Keratinocyte (primary cell): ENCODE measurements at places on chromosomes 4 and X. TPM values are rescaled to one million over a fixed set of nuclear protein-coding genes. Genes with fewer than 3 reads are reported as not detected.

DNA sequence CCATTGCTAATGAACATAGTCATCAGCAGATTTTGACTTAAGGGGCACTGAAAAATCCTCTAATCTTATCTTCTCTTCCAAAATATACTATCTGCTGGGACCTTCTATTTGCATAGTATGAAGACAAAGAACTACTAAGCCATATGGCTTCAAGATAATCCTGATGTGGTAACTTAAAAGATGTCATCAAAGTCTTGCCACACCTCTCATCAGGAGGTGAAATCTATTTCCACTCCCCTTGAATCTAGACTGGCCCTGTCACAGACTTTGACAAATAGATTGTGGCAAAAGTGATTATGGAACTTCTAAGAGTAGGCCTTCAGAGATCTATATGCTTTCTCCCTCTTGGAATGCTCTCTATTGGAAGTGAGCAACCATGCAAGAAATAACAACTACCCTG lies 27.3 kb upstream of the TET2 start:
- no peak overlapping the region for H3K27ac ChIP-seq
- no peaks in the 10 kb centered on the region for H3K36me3 ChIP-seq
- no peaks in the 10 kb centered on the region for H3K27me3 ChIP-seq
- H3K4me1 ChIP-seq: no peaks in the 10 kb centered on the region
- H3K4me3 ChIP-seq: no peak overlapping the region

The TMEM187 gene
- polyA plus RNA-seq: 6.6 to 13.1 TPM (median 7.5 TPM) in 3 replicates

The DCAF4L1 gene
- polyA plus RNA-seq: 0.16 to 0.75 TPM (median 0.46 TPM) in 3 replicates

GRCh38 chr4:88062311-88062710 lies 54.9 kb downstream of the PKD2 start:
- no peak overlapping the region for H3K27ac ChIP-seq
- DNase-seq: no peak
- no peaks in the 10 kb centered on the region for H3K36me3 ChIP-seq
- no peak overlapping the region for H3K4me3 ChIP-seq

DNA sequence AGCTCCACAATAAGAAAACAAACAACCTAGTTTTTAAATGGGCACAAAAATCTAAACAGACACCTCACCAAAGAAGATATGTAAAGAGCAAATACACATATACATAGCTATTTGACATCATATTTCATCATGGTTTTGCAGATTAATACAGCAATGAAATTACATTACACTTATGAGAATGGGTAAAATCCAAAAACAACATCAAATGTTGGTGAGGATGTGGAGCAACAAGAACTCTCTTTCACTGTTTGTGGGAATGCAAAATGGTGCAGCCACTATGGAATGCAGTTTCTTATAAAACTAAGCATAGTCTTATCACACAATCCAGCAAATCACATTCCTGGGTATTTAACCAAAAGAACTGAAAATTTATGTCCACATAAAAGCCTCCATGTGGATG lies 25.0 kb downstream of the TLR6 start:
- H3K4me1 ChIP-seq: no peaks in the 10 kb centered on the region
- no peaks in the 10 kb centered on the region for H3K27me3 ChIP-seq

- H3K27ac ChIP-seq: no peak overlapping the region
- DNase-seq: no peak
- no peak overlapping the region for H3K4me3 ChIP-seq
- no peaks in the 10 kb centered on the region for H3K36me3 ChIP-seq
- H3K4me1 ChIP-seq: no peaks in the 10 kb centered on the region
Observed at GRCh38 chr4:89488736-89489135, 181.1 kb upstream of the GPRIN3 start.

DNA sequence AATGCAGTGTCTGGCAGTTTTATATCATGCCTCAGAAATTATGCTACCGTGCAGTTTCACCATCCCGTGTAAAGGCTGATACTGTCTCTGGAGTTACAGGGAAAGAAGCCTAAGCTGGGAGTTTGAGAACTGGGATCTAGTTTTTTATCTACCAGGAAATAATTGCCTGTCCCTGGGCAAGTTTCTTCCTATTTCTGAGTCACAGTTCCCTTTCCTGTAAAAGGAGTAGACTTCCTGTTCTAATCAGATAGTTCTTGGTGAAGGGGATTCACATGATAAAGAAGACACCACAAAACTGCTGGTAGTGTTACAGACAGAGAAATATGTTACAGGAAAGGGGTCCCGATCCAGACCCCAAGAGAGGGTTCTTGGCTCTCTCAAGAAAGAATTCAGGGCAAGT lies 17.1 kb downstream of the HERC3 start:
- H3K4me3 ChIP-seq: no peak overlapping the region
- peaks cover 76% of the 10 kb centered on the region for H3K4me1 ChIP-seq

DNA sequence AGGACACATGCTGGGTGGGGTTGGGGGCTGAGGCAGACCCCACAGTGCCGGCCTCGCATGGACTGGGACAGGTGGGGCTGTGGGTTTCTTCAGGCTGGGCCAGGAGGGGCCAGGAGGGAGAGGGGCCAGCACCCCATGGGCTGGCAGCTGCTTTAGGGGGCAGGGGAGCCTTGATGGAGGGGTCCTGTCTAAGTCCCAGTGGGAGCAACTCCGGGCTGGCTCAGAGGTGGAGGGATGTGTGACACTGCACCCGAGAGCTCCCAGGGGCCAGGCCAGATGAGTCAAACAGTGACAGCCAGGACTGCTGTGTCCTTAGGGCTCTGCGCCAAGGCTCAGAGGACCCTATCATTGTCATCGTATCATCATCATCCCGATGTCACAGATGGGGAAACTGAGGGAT lies 4.4 kb upstream of the ABLIM2 start:
- H3K4me3 ChIP-seq: no peak overlapping the region
- H3K27me3 ChIP-seq: peaks cover 4% of the 10 kb centered on the region
- peaks cover 29% of the 10 kb centered on the region for H3K4me1 ChIP-seq
- DNase-seq: no peak
- no peaks in the 10 kb centered on the region for H3K36me3 ChIP-seq

- no peaks in the 10 kb centered on the region for H3K27me3 ChIP-seq
- no peak overlapping the region for H3K4me3 ChIP-seq
- H3K4me1 ChIP-seq: no peaks in the 10 kb centered on the region
- H3K27ac ChIP-seq: no peak overlapping the region
- no peaks in the 10 kb centered on the region for H3K36me3 ChIP-seq
Observed at GRCh38 chr4:153257151-153257620, 52.9 kb downstream of the TRIM2 start.

DNA sequence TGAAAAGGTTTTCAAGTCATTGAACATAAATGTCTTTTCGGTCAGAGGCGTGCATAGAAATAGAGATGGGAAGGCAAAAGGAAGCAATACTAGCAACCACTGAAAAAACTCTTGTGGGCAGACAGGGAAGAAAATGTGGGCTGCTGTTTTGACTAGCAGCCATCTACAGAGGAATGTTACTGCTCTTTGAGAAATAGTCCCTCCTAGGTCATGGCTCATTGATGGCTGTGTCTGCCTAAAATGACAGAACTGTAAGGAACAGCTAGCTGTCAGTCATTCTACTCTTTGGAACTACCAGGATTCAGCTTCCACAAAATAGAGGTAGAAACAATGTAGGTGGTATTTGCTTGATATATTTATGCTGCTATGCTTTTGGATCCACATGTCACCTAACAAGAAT lies 26.9 kb upstream of the TMPRSS11B start:
- no peak for DNase-seq
- H3K27me3 ChIP-seq: no peaks in the 10 kb centered on the region
- no peak overlapping the region for H3K4me3 ChIP-seq

GRCh38 chrX:33106737-33107136 lies 104.6 kb downstream of the DMD start:
- no peaks in the 10 kb centered on the region for H3K4me1 ChIP-seq
- H3K4me3 ChIP-seq: no peak overlapping the region
- no peaks in the 10 kb centered on the region for H3K27me3 ChIP-seq
- no peaks in the 10 kb centered on the region for H3K36me3 ChIP-seq

The ASB12 gene
- 0.09 TPM in 1 of 3 replicates, not detected in the others for polyA plus RNA-seq

The STK26 gene
- 18.8 to 32.3 TPM (median 20.1 TPM) in 3 replicates for polyA plus RNA-seq

DNA sequence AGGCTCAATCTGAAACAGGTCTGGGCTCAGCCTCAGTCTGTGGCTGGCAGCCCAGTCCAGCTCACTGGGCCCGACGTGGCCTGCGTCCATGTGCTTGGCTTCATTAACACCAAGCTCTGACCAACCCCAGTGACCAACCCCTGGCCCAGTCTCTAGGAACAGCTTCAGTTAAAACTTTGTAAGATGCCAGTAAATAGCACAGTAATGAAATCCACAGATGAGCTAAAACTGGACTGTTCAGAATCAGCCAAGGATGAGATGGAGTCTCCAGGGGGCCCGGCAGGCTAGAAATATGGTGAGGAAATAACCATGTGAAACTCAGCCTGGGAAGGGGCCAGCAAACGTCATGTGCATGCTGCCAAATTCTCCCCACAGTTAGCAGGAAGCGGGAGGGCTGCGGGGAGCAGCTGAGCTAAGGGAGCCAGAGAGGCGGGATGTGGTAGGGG lies 37.1 kb upstream of the XPNPEP2 start:
- no peak overlapping the region for H3K4me3 ChIP-seq
- DNase-seq: no peak
- H3K27ac ChIP-seq: no peak overlapping the region
- no peaks in the 10 kb centered on the region for H3K4me1 ChIP-seq
- no peaks in the 10 kb centered on the region for H3K36me3 ChIP-seq

DNA sequence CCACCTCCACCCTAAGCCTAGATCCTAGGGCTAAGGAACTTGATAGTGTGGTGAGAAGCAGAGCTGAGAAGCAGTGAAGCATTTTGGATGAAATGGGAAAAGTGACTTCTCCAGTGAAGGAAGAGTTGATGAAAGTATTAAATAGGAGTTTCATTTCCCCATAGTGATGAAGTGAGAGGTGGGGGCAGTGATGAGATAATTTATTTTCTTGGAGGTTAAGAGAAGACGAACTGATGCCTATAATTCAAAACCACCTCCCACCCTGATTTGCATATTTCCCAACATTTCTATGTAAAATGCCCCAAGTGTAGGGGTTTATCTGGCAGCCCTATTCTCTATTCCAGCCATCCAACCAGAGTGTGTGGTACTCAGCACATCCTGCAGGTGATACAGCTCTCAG lies 6.3 kb downstream of the LONRF3 start:
- H3K27me3 ChIP-seq: peaks cover 22% of the 10 kb centered on the region
- no peak for DNase-seq
- no peak overlapping the region for H3K4me3 ChIP-seq
- no peaks in the 10 kb centered on the region for H3K4me1 ChIP-seq
- H3K36me3 ChIP-seq: no peaks in the 10 kb centered on the region
- H3K27ac ChIP-seq: no peak overlapping the region

DNA sequence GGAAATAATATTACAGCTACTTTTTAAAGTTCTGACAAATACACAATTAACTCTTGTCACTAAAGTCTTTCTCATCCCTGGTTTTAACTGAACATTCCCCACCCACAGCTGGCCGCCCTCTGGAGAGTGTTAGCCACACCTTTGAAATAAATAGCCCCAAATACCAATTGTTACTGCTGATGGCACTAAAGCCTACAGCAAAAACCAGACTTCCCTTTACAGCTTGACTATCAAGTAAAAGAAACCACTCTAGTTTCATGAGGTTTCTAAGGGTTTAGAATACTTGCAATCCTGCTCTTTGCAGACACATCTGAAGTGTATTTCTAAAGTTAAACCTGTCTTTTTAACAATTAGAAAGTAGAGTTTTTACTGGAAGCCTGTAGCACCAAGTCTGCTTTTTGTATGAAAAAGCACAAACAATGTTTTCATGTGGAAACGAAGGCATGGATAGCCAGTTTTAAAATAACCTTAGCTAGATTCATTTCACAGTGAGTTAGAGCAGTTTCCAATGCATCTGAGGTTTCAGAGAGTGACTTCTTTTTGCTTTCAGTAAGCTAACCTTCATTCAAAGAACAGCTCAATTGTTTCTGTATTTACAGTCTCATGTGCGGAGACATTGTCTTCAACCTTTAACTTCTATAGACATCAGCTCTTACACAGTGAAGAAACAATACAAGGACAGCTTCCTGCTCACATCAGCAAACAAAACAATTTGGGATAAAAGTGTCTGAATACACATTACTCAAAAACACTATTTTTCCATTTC lies 164.8 kb upstream of the VEGFC start:
- no peaks in the 10 kb centered on the region for H3K27me3 ChIP-seq
- DNase-seq: no peak
- no peak overlapping the region for H3K27ac ChIP-seq
- no peaks in the 10 kb centered on the region for H3K4me1 ChIP-seq

The WDR19 gene
- 10.2 to 25.3 TPM (median 19.4 TPM) in 3 replicates for polyA plus RNA-seq
